SK-N-DZ (cell line): ENCODE measurements at places on chromosomes 4 and X.

- no peak for DNase-seq
Measured at GRCh38 chrX:133649651-133650050, 234.4 kb upstream of the GPC4 start.

DNA sequence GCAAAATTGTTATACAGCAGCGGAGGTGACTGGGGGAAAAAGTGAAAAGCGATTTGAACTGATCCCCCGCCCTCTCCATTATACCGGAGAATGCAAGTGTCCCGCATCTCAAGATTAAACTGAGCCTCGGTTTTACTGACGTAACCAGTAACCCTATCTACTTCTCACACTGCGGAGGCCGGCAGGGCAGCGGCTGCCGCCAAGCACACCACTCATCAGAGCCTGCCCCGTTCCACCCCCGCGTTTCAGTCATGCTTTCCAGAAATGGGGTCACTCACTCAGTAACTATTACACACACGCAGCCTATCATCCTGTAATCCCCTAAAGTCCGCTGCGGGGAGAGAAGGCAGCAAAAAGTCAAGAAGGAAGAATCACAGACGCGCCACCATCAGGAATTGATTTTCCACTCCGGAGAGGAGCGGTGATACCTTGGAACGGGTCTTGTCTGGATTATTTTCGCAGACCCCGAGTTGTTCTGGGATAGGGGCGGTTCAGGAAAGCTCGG lies 1.4 kb downstream of the RPS6KA3 start:
- peak; percentile 32 for DNase-seq

DNA sequence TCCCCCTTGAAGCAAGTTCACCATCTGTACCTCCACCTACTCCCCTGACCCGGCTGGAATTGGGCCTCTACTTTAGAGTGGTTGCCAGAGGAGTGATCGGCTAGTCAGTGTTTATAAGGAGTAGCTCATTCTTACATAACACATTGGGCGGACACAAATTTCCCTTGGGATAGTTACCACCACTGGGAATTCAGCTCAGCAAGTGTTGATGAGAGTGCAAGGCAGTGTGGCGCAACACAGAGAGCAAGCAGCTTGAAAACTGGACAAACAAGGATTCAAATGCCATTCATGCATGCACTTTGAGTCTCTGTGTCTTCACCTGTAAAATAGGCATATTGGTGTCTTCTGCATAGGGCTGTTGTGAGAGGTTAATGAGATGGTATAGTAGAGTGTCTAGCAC lies 92.7 kb downstream of the STK32B start:
- no peak for DNase-seq

DNA sequence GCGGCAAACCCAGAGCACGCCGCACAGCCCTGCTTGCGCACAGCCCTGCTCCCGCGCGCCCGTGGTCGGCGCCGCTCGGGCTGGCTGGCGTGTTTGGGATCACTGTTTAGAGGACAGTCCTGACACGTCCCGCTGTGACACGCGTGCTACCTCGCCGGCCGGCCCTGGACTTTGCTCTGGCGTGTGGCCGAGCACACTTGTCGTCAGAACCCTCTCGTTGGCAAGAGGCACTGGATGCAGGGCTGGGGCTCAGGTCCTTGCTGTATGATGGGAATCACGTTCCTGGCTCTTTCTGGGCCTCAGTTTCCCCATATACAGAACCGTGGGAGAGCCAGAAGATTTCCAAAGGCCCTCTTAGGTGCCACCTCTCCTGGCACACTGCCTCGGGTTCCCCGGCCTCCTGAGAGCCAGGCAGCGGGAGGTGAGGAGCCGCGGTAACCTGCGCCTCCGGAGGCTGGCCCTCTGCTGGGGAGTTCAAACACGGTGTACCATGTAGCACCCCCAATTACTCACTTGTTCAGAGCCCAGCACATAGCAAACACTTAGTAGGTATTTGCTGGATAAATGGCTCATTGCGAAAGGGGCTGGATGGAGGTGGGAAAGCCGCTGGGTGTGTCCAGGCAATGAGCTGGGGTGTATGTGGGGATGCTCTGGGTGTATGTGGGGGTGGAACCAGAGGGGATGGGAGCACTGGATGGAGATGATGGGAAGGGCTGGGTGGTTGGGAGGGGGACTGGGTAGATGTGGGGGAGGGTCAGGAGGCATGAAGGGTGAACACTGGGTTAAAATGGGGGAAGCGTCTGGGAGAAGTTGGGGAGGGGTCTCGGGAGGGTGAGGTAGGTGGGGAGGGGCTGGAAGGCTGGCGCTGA lies 76.6 kb downstream of the HTRA3 start:
- DNase-seq = no peak

- DNase-seq = no peak
Measured at GRCh38 chr4:97139791-97140190, 1003.5 kb downstream of the STPG2 start.

DNA sequence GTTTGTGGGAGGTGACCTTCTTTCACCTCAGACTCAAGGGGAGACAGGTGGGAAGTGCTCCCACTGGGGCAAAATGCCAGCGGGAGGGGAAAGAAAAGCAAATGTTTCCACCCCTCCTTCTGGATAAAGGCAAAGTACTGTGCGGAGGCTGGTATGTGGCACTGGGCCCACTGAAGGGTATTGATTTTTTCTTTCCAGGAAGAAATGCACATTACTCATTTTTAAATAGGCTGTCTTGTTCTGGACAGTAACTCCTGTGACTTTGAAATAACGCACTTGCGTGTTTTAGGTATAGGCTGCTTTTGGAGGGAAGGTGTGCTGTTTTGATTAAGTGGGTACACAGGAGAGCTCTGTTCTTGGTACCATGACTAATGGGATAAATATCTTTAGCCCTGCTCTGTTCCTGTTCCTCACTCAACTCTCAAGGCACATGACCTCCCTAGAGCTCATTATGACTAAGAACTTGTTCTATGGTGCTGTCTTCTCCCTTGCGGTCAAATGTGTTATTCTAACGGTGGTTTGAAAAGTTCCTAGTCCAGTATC lies 40.7 kb upstream of the MBTPS2 start:
- no peak for DNase-seq

GRCh38 chr4:102825261-102826091 lies 1.9 kb downstream of the UBE2D3 start:
- no peak for DNase-seq

GRCh38 chr4:169611157-169611556 lies 1.2 kb downstream of the NEK1 start:
- DNase-seq = no peak
